ENCODE measurements at places on chromosomes 11 and 22.

DNA sequence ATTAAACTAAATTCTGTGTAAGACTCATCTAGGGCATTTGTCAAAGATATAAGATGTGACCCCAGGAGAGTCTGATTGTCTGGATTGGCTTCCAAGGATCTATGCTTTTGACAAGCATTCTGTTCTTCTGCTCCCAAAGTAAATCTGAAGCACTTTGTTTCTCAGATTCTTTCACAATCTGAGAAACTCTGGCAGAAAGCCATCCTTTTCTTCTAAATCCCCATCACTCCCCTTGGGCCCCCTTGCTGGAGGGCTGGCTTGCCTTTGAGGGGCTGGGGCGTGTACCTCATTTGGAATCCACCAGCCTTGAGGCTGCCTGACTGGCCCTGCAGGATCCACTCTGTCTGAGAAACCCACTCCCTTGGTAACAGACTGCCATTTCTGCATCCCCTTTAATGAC is 173.5 kb upstream of the CTSC start:
- peaks cover 6% of the 10 kb centered on the region for H3K27me3 ChIP-seq
- H3K4me3 ChIP-seq = no peak overlapping the region
- no peak for DNase-seq
- H3K4me1 ChIP-seq = no peaks in the 10 kb centered on the region

DNA sequence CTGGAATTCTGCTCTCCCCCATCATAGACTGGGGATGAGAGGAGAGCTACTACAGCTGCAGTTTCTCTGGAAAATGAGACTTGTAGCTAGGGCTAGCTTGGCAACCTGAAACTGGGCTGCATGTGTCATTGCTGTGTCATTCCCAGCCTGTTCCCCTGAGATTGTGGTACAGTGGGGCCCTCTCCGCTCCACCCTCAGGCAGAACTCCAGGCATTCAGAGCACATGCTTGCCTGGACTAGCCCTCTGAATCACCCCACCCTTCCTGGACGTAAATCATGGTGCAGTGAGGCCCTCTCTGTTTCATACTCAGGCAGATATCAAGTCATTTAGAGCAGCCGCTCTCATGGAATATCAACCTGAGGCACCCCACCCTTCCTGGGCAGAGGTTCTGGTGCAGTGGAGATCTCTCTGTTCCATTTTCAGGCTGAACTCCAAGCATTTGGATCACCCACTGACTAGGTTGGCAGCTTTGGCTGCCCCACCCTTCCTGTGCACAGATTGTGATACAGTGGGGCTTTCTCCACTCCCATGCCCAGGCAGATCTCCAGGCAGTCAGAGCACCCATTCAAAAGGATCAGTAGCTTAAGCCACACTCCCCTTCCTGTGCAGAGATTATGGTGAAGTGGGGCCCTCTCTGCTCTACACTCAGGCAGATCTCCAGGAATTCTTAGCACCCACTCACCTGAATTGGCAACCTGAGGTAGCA is 274.4 kb downstream of the C11orf87 start:
- peak; percentile 81 for DNase-seq
- no peaks in the 10 kb centered on the region for H3K36me3 ChIP-seq
- peaks cover 3% of the 10 kb centered on the region for H3K4me1 ChIP-seq
- H3K27me3 ChIP-seq = no peaks in the 10 kb centered on the region
- H3K4me3 ChIP-seq = no peak overlapping the region
- H3K27ac ChIP-seq = peak overlapping the region; percentile 76

DNA sequence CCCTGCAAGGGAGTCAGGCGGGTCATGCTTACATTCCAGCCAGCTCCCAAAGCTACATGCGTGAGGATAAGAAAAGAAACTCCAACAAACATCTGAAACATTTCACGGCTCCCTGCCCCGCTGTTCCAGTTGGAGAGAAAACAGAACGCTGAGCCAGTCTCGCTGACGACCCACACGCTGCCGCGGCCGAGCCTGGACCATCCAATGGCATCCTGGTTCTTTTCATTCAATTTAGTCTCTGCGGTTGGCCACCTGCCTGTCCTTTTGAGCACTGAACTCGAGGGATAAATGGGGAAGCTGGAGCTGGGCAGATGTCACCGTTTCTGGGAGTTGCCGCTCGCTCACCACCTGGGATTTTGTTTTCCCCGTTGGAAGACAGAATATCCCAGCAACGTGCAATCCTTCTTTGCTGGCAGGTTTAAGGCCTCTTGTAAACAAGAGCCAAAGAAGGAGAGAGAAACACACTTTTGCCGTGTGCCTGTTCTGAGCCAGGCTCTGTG is 45.3 kb upstream of the SHISAL1 start:
- no peaks in the 10 kb centered on the region for H3K27me3 ChIP-seq
- DNase-seq = no peak
- no peak overlapping the region for H3K4me3 ChIP-seq
- H3K36me3 ChIP-seq = no peaks in the 10 kb centered on the region

- no peak overlapping the region for H3K27ac ChIP-seq
- no peak overlapping the region for H3K4me3 ChIP-seq
- H3K27me3 ChIP-seq = no peaks in the 10 kb centered on the region
- H3K4me1 ChIP-seq = peaks cover 15% of the 10 kb centered on the region
- no peak for DNase-seq
These were observed 169.6 kb downstream of the MAML2 start for GRCh38 chr11:96173422-96173821.

DNA sequence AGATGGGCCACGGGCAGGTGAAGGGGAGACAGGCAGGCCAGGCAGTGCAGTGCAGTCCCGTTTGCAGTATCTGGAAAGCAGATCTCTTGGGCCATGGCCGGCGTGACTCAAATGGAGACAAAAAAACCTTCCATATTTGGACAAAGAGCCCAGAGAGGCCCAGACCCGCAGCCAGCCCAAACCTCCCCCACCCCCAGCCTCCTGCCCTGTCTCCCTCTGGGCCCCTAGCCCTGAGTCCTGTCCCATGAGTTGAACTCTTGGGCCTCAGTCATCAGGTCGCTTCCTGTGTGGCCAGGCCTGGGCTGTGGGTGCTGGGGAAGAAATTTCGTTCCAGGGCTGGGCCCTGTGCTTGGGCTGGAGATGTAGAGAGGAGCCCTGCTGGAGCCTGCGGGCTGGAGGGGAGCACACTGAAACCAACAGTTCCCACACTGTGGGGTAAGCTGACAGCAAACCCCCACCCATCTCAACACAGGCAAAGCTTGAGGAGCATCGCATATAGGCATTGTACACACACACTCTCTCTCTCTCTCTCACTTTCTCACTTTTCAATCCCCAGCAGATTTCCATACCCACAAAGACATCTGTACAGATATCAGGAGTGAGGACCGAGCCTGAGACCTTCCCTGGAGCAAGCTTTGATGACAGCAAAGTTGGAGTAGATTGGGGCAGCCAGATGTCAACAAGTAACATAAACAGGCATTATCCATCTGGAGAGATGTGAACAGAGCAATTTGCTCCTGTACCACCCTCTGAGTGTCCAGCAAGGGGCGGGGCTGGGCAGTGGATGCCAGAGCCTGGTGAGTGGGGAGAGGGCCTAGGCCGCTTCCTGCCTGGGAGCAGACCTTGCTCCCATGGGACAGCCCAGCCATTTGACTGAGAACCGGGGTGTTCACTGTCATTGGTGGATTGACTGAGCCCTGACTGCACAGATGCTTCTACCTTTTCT is 17.2 kb downstream of the ARHGEF17 start:
- H3K4me1 ChIP-seq = peaks cover 74% of the 10 kb centered on the region
- H3K27me3 ChIP-seq = no peaks in the 10 kb centered on the region
- peak overlapping the region; percentile 74 for H3K27ac ChIP-seq
- no peak overlapping the region for H3K4me3 ChIP-seq
- no peaks in the 10 kb centered on the region for H3K36me3 ChIP-seq
- DNase-seq = peak; percentile 45

GRCh38 chr11:47155879-47156278 is 20.8 kb downstream of the ARFGAP2 start:
- H3K4me1 ChIP-seq = peaks cover 9% of the 10 kb centered on the region
- no peak for DNase-seq
- H3K27me3 ChIP-seq = no peaks in the 10 kb centered on the region
- H3K27ac ChIP-seq = no peak overlapping the region

DNA sequence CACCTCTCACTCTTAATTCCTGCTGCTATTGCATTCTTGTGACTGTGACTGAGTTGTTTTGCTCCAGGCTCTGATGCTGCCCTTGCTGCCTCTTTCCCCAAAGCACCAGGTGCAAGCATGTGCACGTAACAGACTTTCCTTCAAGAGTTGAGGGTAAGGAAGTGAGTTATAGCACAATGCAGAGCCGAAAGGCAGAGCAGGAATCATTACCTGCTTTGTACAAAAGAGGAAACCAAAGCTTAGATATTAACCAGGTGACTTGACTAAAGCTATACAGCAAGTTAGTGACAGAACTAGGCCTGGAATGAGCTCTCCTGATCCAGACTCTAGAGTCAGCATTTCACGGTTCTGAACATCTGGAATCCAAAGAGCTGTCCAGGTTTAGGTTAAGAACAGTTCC is 33.6 kb downstream of the NEU3 start:
- DNase-seq = no peak
- no peaks in the 10 kb centered on the region for H3K4me1 ChIP-seq
- H3K27ac ChIP-seq = no peak overlapping the region
- no peaks in the 10 kb centered on the region for H3K27me3 ChIP-seq
- H3K4me3 ChIP-seq = no peak overlapping the region

DNA sequence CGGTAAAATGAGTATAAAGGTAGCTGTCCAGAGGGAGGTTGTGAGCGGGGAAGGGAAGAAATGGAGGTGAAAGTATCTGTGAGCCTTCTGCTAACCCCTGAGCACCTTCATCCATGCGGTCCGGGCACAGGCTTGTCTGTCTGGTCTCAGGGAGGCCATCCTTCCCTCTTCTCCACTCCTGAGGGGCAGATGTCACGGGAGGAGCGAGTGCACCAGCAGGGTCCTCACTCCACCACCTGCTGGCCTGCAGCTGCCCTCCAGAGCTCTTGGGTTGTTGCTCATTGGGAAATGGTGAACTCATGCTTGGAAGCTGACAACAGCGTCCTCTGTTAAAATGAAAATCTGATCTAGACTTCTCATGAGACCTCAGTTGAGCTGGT is 33.8 kb upstream of the WNT11 start:
- H3K4me1 ChIP-seq = no peaks in the 10 kb centered on the region
- H3K4me3 ChIP-seq = no peak overlapping the region
- no peak overlapping the region for H3K27ac ChIP-seq
- no peak for DNase-seq

GRCh38 chr11:126978165-126978564 is 22.4 kb downstream of the KIRREL3 start:
- H3K27me3 ChIP-seq = no peaks in the 10 kb centered on the region
- H3K27ac ChIP-seq = no peak overlapping the region
- H3K4me1 ChIP-seq = no peaks in the 10 kb centered on the region
- no peaks in the 10 kb centered on the region for H3K36me3 ChIP-seq
- H3K4me3 ChIP-seq = no peak overlapping the region

Measured in GM23248 (cell line).